ENCODE measurements at places on chromosomes 5 and 9.

DNA sequence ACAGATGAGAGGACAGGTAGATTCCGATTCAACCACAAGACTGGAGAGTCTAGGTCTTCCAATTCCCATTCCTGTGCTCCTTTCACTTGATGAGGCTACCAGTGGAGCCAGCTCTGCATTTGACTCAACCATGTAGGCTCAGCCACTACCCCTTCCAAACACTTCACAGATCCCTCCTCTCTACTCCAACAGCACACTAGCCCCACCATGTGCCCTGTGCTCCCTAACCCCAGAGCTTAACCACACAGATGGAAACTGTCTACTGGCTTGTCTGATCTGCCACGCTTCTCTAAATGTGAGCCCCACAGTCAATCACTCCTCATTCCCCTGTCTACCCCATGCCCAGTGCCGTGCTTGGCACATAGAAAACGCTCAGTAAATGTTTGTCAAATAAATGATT is 508.2 kb downstream of the CDK5RAP2 start:
- DNase-seq = no peak

DNA sequence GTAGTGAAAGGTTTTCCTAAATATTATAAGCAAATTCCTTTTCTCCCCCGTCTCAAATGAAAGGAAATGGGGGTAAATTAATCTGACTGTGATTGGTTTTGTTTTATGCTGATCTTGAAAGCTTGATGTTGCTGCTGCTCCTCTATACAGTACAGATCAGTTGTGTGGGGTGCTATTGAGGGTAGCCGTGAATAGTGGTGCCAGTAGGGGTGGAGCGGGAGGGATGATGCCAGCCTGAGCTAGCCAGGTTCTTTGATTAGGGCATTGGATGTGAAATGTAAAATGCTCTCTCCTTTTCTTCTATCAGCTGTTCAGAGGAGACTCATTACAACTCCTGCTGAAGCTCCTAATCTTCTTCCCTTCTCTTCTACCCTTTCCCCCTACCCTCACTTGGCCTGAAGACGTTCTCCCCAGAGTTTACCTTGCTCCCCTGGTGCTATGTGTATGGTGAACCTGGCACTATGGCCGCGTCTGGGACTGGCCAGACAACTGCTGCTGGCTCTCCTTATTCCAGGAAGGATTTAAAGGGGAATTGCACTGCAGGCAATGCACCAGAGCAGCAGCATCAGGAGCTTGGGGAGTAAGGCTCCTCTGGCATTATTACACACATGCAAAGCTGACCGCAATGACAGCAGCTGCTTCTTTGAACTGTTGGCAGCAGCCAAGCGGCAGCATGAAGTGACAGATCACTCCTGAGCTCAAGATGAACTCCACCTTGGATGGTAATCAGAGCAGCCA is 566 bp downstream of the GPR21 start:
- DNase-seq = no peak

- DNase-seq = no peak
Observed at GRCh38 chr9:112032743-112033142, 136.1 kb downstream of the UGCG start.

DNA sequence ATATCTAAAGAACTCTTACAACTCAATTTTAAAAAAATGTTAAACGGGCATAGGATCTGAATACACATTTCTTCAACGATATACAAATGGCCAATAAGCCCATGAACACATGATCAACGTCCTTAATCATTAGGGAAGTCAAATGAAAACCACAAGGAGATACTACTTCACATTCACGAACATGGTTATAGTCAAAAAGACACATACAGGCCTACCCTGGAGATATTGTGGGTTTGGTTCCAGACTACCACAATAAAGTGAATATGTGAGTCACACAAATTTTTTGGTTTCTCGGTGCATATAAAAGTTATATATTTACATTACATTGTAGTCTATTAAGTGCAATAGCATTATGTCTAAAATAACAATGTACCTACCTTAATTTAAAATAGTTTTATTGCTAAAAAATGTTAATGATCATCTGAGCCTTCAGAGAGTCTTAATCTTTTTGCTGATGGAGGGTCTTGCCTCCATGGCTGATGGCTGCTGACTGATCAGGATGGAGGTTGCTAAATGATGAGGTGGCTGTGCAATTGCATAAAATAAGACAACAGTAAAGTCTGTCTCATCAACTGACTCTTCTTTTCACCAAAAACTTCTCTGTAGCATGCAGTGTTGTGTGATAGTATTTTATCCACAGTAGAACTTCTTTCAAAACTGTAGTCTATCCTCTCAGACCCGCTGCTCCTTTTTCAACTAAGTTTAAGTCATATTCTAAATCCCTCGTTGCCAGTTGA is 15.1 kb downstream of the AK3 start:
- no peak for DNase-seq

DNA sequence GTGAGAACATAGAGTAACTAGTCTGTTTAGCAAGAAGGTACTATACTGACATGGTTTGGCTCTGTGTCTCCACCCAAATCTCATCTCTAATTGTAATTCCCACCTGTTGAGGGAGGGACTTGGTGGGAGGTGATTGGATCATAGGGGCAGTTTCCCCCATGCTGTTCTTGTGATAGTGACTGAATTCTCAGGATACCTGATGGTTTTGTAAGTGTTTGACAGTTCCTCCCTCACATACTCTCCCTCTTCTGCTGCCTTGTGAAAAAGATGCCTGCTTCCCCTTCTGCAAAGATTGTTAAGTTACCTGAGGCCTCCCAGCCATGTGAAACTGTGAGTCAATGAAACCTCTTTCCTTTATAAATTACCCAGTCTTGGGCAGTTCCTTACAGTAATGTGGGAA is 240.4 kb upstream of the ST8SIA4 start:
- no peak for DNase-seq

GRCh38 chr9:4640027-4640426 is 22.1 kb upstream of the PLPP6 start:
- no peak for DNase-seq

- DNase-seq = no peak
Observed at GRCh38 chr5:95907740-95908706, 53.6 kb downstream of the ELL2 start.

DNA sequence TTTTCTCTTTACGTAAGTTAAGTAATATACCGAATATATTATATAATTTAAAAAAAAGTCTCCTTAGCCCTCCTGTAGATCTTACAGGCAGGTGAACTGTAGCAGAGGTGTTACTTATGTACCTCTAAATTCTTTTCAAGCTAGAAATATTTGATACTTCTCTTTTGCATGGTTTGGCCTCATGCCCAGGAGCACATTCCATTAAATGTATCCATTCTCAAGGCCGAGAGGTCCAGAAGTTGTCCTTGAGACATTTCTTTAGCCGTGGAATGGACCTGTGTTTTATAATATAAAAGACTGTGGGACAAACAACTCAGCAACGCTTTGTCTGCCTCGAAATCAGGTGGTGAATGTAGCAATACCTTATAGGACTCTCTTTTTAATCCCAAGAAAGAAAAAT is 184.5 kb downstream of the TRIO start:
- DNase-seq = no peak

GRCh38 chr9:99876190-99876589 is 30.3 kb upstream of the STX17 start:
- DNase-seq = no peak

DNA sequence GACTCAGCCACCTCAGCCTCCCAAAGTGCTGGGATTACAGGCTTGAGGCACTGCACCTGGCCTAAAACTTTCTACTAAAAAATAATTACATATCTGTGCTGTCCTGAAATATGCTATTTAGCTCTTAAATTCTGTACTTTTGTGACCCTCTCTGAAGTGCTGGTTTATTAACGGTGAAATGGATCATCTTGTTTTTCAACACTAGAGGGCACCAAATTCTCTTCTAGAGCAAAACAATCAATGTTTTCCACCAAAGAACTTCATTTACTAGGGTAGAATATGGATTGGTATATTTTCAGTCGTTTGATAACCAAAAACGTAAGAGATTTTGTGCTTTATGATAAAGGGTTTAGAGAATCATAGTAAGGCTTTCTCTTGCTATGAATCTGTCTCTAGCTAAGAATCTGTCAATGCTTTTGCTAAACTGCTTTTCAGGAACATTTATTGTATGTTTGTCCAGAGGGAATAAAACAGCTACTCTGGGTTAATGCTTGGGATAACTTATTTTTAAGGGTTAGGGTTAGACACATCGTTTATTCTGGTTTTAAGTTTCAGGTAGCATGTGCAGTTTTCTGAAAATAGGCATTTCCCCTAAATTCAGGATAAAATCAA is 63.6 kb downstream of the RNF180 start:
- no peak for DNase-seq

- DNase-seq = no peak
Observed at GRCh38 chr5:16889203-16889971, 46.7 kb downstream of the MYO10 start.

- DNase-seq = no peak
Observed at GRCh38 chr5:135079760-135080159, 45.7 kb upstream of the PITX1 start.

GRCh38 chr5:57776035-57776434 is 293.4 kb upstream of the ACTBL2 start:
- no peak for DNase-seq

GRCh38 chr5:440401-441201 is 2.4 kb upstream of the EXOC3 start:
- no peak for DNase-seq

Data from stimulated activated CD8-positive, alpha-beta memory T cell treated with anti-CD3 and anti-CD28 coated beads, Interleukin-2, amount 100 ng/mL, for 1 hour (primary cell).